Brain (organoid and tissue), 16 donors: ENCODE measurements at places on chromosomes 13 and 19.

- DNase-seq, result peak; percentile 80
Measured at GRCh38 chr13:28100150-28101121, at the start of gene FLT3. TSS of gene FLT3 (minus strand) at chr13:28100576. CDS start at chr13:28100510, 66 bp downstream.

- DNase-seq, result no peak
Measured at GRCh38 chr19:27734496-27735220, 1478.3 kb downstream of the UQCRFS1 start.

DNA sequence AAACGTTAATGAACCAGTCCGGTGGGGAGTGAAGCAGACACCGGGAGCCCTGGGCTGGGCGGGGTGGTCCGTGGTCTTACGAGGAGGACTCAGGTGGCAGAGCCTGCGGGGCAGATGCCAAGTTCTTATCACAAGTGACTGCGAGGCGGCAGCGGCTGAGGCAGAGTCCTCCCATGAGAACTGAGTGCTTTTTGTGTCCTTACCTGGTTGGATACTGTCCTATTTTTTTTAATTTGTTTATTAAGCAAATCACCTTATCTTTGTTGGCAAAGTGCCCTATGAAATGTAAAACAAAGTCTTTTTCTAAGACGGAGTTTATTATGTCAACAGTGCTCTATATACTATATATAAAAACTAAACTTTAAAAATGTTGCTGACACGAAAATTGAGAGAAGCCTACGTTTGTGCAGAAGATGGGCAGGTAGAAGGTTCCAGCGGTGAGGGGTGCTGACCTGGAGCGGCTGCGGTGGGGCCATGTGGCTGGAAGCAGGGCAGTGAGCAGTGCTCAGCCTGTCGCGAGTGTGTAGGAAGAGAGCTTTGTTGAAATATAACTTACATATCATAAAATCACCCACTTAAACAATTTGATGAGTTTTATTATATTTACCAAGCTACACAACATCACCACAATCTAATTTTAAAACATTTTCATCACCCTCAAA is 82.2 kb downstream of the ATP11A start:
- DNase-seq, result no peak

- no peak for DNase-seq
Measured at GRCh38 chr19:14467391-14467790, 7.8 kb downstream of the PTGER1 start.

- no peak for DNase-seq
Measured at GRCh38 chr19:30063650-30064347, 121.8 kb downstream of the URI1 start.

DNA sequence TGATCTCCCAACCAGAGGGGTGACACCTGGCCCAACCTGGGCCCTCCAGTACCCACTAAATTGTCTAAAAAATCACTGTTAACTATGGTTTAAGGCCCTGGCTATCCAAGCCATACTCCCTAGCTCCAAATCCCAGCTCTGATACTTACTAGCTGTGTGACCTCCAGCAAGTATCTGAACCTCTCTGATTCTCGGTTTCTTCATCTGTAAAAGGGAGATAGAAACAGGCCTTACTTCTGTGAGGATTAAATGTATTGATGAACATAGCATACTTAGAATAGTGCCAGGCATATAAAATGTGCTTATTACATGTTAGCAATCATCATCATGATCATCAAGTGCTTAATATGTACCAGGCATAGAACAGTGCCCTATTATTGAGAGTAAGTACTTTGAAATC is 4.7 kb downstream of the LRFN1 start:
- DNase-seq, result no peak
